ENCODE measurements at places on chromosomes 1 and 21.
A peak's percentile ranks its signal among the peaks of the same experiment; 100 is the strongest.

DNA sequence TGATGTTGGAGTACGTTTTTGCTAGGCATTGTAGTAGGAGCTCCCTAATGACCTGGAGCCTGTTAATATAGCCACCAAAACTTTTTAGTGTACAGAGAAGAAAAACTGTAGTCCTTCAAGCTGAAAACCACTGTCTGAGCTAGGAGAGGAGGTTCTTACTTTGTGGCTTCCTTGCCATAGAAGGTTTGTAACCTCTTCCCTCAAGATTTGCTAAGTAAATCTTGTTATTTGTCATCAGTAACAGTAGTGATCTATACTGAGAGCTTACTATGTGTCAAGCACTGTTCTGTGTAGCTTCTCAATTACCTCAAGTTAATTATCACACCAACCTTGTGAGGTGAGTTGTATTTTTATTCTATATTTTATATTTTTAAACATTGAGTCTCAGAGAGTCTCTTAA lies 21.2 kb upstream of the LRRC8C start:
- DNase-seq: no peak

DNA sequence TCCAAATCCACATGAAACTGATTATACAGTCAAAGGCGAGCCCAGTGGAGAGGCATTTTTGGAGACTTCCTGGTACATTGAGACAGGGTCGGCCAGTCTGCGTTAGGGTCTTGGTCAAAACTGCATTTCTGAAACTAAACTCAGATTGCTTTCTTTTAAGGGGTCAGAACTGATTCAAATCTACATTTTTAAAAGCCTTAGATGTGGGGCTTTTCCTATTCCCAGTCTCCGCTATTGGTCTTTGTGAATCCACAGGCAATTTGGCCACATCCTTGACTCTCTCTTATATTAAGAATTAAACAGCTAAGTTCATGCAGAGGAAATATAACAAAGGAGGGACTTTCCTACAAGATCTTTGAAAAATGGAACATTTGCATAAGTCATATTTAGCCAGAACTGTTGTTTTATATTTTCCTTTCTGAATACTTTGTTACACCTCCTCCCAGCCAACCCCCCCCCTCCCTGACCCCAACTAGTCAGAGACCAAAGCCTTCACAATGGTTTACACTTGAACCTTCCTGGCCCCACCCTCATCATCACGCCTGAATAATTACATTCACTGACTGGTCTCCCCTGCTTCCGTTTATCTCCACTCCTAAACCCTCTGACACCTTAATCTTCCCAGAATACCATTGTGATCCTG lies 30.9 kb downstream of the SELL start:
- DNase-seq: peak; percentile 61

DNA sequence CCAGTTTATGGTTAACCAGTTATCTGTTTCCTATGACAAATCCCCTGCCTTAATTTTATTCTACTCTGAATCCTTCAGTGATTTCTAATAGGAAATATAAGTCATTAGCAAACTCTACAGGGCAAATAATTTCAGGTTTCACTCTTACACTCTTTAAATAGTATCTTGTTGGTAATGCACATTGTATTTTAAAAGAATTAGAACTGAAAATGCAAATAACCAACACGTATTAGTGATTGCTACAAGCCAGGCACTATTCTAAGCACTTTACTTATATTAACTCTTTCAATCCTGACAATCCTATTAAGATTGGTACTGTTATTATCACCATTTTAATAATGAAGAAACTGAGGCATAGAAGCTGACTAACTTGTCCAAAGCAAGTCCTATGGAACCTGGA lies 48.3 kb upstream of the LHX8 start:
- DNase-seq: no peak

GRCh38 chr1:195898924-195899323 lies 709.3 kb downstream of the KCNT2 start:
- no peak for DNase-seq

DNA sequence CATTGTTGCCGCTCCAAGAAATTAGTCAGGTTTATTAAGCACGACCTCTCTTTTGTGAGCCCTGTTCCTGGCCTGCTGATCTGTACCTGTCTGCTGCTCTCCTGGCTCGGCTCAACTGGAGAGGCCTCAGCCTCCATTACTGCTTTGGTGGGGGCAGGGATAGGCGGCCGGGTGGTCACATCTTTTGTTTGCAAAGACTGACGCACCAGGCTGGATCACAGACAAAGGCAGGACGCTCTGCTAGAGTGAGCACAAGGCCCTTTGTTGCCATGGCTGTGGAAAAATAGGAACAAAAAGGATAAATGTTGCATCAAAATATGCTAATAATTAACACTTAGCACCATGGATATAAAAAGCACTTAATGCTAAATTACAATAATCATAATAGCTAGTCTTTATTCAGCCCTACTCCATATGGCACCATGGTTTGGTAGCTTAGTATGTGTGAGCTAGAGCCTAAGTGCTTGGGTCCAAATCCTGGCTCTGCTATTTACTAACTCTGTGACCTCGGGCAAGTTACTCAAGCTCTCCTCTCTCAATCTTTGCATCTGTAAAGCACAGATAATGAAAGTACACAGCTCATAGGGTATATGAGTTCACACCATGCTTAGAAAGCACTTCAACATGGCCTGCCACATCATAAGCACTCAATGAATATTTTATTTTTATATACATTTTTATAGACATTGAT lies 28.9 kb upstream of the HPDL start:
- DNase-seq: no peak

DNA sequence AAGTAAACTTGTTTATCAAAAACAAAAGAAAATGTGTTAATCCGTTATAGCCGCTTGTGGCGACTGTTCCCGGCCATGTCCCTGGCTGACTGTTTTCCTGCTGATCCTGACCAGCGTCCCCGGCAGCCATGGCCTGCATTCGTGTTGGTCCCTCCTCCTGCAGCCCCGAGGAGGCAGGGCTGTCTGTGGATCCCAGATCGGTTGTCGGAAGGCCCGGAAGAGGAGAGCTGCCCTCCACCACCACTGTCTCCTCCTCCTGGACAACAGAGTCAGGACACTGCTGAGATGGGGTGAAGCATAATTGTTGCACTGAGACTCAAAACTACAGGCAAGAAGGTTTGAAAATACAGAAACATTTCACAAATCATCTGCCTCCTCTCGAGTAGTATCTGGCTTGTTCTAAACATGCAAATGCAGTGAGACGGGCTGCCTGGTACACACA lies 3.6 kb upstream of the MXRA8 start:
- no peak for DNase-seq

GRCh38 chr1:94768036-94768435 lies 52.1 kb upstream of the SLC44A3 start:
- no peak for DNase-seq

GRCh38 chr1:67677930-67678329 lies 7.1 kb upstream of the GADD45A start:
- no peak for DNase-seq

DNA sequence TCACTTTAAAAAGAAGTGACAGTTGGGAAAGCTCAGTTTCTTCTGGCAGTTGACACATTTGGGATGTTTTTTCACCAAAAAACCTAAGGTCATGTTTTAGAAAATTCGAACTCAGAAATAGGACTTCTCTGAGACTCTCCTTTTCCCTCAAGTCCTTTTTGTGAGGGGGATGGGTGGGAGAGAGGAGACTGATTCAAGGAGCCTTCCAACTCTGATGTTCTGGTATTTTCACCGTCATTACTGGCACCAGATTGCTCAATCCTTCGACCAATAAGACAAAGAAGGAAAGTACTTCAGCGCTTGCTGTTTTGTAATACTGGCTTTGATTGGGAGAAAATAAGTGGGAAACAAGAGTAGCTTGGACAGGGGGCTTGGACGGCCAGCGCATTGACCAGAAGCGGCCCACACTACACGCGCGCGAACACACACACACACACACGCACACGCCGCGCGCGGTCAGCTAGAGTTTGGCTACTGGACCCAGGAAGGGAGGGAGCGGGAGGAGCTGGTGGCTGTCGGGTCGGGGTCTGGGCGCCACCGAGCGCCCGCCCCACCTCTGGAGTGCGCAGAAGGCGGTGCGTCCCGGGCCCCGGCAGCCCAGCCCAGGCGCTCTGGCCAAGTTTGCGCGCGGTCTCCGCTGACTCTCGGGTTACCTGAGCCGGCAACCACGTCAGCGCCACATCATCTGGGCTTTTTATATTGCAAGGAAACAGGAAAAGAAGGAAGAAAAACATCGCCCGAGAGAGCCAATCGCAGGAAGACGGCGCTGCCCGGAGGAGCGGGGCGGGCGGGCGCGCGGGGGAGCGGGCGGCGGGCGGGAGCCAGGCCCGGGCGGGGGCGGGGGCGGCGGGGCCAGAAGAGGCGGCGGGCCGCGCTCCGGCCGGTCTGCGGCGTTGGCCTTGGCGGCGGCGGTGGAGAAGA lies at the start of gene KCNK1:
TSS of gene KCNK1 (plus strand) at position 855 of the 921 bp plus-strand sequence. CDS start at position 921, 66 bp downstream.
- no peak for DNase-seq

DNA sequence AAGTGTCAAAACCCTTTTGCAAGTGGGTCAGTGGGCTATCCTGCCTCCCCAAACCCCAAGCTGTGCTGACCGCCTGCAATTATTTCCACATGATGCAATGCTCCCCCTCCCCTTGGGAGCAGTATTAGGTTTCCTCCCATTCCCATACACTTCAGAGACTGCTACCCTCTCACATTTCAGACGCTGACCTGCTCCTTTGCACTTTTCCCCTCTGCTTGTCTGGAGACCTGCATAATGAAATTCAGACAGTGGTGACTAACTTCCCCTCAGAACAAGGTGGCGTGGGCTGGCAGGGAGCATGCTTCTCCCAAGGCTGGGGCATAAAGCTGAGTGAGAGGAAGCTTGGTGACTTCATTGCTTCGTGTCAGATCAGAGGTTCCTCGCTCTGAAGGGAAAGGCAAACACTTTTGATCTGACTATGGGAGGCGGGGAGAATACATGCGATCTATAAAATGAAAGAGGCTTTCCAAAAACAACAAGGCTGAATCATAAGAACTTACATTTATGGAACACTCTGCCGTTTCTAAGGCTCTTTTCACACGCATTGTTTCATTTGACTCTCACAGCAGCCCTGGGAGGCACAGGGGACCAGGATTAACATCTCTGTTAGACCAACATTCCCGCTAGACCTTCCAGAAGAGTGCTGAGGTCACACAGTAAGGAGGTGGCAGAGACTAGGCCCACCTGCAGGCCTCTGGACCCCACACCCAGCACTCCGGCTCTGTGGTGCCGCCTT lies 27.5 kb upstream of the ROR1 start:
- no peak for DNase-seq

GRCh38 chr1:35847935-35848565 lies 35.0 kb upstream of the AGO1 start:
- no peak for DNase-seq

DNA sequence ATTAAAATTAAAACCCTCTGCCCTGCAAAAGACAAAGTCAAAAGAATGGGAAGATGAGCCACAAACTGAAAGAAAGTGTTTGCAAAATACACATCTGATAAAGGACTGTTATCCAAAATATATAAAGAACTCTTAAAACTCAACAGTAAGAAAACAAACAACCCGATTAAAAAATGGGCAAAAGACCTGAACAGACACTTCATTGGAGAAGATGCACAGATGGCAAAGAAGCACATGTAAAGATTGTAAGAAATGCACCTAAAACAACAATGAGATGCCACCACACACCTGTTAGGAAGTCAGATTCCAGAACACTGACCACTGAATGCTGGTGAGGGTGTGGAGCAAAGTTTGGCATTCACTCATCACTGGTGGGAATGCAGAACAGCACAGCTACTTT lies 24.6 kb upstream of the POFUT2 start:
- no peak for DNase-seq

GRCh38 chr21:32613436-32614043 lies 1.4 kb upstream of the CFAP298 start:
- no peak for DNase-seq

GRCh38 chr1:235809688-235810397 lies 56.9 kb downstream of the LYST start:
- no peak for DNase-seq

GRCh38 chr1:82153272-82153629 lies 352.5 kb downstream of the ADGRL2 start:
- DNase-seq: no peak

DNA sequence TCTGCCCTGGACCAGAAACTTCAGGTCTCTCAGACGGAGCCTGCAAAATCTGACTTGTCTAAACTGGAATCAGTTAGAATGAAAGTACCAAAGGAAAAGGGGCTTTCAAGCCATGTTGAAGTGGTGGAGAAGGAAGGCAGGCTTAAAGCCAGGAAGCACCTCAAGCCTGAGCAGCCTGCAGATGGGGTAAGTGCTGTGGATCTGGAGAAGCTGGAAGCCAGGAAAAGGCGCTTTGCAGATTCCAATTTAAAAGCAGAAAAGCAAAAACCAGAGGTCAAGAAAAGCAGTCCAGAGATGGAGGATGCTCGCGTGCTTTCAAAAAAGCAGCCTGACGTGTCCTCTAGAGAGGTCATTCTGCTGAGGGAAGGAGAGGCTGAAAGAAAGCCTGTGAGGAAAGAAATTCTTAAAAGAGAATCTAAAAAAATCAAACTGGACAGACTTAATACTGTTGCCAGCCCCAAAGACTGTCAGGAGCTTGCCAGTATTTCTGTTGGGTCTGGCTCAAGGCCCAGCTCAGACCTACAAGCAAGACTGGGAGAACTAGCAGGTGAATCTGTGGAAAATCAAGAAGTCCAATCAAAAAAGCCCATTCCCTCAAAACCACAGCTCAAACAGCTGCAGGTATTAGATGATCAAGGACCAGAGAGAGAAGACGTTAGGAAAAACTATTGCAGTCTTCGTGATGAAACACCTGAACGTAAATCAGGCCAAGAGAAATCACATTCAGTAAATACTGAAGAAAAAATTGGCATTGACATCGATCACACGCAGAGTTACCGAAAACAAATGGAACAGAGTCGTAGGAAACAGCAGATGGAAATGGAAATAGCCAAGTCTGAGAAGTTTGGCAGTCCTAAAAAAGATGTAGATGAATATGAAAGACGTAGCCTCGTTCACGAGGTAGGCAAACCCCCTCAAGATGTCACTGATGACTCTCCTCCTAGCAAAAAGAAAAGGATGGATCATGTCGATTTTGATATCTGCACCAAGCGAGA lies 46.6 kb downstream of the ZBTB17 start:
- DNase-seq: no peak

- no peak for DNase-seq
These were observed 665.5 kb downstream of the PTPRU start for GRCh38 chr1:29901624-29902325.

- DNase-seq: no peak
These were observed 110.6 kb upstream of the ATP1A1 start for GRCh38 chr1:116262207-116262994.

DNA sequence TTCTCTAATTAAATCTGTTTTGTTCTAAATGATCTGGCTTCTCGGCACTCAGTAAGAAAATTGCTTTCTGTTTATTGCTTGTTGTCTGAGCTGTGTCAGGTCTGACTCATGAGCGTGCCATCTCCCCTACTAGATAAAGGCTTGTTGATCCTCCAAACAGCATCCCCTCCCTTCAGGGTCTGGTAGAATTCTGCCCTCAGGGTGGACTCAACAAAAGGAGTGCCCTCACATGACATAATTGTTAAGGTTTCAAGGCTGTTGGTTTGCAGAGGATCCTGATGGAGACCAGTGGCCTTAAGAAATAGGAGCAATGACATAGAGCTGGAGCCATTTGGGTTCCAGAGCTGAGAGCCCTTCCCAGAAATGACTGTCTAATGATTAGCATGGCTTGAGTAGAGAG lies 36.0 kb upstream of the ATP2B4 start:
- no peak for DNase-seq

- no peak for DNase-seq
These were observed 201.8 kb downstream of the KCNH1 start for GRCh38 chr1:210932104-210932503.
